ENCODE measurements at places on chromosomes 5 and 9.

DNA sequence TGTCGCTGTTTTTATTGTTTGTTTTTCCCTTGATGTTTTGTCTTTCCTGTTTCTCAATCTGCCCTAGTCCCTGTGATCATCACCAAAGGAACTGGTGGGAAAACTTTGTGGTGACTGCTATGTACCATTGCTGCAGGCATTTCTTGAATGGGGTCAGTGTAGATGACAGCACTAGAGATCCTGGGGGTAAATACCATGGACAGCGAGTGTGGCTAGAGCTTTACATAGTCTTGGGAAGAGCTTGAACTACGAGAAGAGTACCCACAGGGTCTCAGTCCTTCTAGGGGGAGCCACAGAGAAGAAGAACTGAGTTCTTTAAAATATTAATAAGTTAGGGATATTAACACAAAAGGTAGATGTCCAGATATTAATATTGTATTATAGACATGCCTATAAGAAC is 138.8 kb downstream of the PAM start:
- no peak for DNase-seq

- no peak for DNase-seq
These were observed 1709.6 kb upstream of the WWC1 start for GRCh38 chr5:166581826-166582225.

DNA sequence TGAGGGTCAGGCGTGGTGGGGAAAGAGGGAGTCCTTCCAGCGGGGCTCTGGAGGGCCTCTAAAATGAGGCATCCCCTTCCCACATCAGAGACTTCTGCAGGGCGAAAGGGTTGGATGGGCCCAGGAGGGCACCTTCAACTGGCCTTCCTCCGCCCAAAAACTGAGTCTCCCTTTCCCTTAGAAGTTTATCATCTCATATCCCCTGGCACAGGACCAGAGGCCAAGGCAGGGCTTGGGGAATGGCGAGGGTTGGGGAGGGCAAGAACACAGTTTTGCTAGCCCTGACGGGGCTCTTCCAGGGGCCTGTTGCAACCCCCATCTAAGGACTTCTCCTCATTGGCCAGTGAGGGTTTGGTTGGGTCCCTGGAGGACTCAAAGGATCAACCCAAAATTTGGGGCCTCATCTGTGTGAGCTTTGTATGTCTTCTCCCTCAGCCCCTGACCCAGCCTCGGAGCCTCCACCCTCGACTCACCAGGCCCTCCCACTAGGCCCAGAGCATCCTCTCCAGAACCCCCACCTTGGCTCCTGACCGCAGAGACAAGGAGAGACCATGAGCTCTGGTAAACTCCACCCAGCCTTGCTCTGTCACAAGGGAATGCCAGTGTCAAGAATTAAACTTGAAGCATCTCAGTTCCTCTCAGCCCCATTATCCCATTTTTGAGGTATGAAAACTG is 24.1 kb downstream of the AQP7 start:
- DNase-seq: no peak

GRCh38 chr9:80968611-80969010 is 720.7 kb downstream of the TLE1 start:
- DNase-seq: no peak

DNA sequence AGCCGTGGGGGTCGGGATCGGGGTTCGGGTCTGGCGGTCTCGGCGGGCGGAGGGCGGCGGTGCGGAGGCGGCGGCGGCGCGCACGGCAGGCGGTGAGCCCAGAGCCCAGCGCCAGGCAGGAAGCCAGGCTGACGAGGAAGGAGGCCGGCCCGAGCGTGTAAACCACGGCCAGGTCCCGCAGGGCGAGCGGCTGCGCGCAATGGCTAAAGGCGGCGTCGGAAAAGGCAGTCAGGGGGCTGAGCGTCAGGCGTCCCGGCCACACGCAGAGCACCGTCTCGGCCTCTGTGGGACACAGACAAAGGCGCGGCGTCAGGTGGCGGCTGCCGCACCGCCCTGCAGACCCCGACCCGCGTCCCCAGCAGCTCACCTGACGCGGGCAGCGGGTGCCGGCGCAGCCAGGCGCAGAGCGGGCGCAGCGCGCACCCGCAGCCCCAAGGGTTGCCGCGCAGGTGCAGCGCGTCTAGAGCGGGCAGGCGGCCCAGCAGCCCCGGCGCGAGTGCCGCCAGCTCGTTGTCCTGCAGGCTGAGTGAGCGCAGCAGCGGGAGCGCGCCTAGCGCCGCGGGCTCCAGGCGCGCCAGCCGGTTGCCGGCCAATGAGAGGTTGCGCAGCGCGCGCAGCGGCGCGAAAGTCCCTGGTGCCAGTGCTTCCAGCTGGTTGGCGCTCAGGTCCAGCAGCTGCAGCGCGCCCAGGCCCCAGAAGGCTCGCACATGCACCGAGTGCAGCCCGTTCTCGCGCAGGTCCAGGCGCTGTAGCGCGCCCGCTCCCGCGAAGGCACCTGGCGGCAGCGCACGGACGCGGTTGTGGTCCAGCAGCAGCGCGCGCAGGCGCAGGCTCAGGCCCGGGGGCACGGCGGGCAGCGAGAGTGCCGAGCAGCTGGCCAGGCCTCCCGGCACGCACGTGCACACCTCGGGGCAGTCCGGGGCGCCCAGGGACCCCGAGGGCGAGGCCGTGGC is 671 bp downstream of the LRRC26 start:
- peak; percentile 58 for DNase-seq

- no peak for DNase-seq
These were observed 16.9 kb upstream of the COL5A1 start for GRCh38 chr9:134624621-134625181.

DNA sequence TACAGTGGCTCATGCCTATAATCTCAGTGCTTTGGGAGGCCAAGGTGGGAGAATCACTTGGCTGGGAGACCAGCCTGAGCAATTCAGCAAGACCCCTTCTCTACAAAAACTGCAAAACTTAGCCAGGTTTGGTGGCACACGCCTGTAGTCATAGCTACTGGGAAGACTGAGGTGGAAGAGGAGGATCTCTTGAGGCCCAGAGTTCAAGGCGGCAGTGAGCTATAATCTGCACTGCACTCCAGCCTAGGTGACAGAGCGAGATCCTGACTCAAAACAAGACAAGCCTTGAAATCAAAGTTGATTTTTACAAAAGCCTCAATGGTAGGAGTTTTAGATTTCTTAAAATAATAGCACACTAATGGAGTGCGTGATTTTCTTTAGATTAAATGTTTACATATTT is 14.6 kb downstream of the UBE2D2 start:
- no peak for DNase-seq

GRCh38 chr5:124895236-124895635 is 148.8 kb upstream of the ZNF608 start:
- no peak for DNase-seq

- no peak for DNase-seq
These were observed 66.8 kb downstream of the BOD1 start for GRCh38 chr5:173549644-173550043.

DNA sequence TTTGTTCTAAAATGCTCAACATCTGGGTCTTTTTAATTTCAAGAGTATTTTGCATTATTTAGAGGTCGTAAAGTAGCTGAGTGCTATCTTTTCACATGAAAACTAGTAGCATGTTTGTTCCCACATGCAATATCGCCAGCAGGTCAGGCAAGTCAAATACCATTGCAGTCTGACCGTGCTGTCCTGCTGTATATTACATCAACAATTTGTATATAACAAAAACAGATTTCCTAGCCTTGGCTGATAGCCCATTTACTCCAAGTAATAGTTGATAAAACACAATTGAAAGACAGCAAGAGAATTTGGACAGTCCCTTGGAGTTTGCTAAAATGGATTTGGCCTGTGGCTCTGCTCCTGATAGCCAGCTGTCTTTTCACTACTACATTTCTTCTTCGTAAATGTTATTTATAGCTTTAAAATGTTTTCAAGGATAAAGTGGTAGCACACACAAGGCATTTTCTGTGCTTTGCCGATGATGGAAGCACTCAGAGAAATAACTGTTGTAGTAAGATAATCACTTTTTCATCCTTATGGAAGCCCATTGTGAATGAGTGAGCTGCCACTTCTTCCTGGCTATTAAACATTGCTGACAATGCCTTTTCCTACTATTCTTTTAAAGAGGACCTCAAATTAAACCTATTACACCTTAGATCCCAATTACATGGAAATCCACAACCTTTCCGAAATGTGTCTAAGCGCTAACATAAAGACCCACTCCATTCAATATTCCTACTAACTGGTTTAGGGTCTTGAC is 992.1 kb downstream of the MAT2B start:
- no peak for DNase-seq

GRCh38 chr9:94882966-94883641 is 156.6 kb downstream of the AOPEP start:
- peak; percentile 42 for DNase-seq

DNA sequence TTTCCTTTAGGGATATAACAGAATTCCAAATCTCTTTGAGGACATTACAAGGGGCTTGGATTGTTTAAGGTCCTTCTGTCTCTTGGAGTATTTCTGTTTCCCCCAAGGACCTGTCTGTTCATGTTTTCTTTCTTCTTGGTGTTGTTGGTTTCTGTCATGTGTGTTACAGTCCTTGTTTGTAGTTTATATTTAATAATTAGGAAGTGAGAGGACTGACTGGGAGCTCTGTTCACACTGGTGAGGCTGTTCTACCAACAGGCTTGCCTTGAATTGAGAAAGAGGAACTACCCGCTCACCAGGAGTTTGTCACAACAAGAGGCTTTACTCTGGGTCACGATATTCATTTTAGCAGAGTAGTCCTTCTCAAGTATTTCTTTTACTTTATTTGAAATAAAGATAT is 119.2 kb upstream of the SV2C start:
- DNase-seq: no peak

DNA sequence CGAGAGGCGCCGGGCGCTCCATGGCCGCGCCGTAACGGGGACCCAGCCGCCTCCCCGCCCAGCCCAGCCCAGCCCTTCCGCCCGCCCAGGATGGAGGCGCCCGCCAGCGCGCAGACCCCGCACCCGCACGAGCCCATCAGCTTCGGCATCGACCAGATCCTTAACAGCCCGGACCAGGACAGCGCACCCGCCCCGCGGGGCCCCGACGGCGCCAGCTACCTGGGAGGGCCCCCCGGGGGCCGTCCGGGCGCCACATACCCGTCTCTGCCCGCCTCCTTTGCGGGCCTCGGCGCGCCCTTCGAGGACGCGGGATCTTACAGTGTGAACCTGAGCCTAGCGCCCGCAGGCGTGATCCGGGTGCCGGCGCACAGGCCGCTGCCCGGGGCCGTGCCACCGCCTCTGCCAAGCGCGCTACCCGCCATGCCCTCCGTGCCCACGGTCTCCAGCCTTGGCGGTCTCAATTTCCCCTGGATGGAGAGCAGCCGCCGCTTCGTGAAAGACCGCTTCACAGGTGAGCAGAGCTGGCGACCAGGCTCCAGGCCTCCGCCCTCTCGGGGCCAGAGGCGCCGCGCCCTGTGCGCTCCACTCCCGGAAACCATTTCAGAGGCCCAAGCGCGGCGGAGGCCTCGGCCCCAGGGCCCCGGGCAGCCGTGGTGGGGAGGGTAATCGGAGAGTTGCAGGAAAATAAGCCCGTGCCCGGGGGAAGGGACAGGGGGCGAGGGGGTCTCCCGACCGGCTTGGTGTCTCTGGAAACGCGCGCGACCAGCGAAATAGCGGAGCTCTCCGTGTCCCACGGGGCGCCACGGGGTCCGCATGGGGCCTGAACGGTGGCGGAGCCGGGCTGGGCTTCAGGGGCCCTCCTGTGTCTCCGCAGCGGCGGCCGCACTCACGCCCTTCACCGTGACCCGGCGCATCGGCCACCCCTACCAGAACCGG is 496 bp downstream of the TLX3 start:
- DNase-seq: no peak

- no peak for DNase-seq
These were observed 19.4 kb upstream of the FBXO38 start for GRCh38 chr5:148364343-148364742.

DNA sequence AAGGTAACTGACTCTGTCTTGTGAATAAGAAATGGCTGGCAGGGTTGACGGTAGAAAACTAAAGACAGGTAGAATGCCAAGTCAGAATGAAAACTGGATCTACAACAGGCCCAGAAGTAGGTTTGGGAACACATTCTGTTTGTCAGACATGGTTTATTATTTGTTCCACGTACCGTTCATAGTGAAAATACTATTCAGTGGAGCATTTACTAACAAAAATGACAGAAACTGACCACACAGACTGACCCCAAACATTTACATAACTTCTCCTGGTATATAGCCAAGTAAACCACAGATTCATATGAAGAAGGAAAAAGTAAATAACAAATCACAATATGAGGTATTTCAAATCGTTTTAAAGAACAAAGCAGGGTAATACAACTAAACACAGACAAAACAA is 73.7 kb downstream of the SLC38A9 start:
- no peak for DNase-seq

DNA sequence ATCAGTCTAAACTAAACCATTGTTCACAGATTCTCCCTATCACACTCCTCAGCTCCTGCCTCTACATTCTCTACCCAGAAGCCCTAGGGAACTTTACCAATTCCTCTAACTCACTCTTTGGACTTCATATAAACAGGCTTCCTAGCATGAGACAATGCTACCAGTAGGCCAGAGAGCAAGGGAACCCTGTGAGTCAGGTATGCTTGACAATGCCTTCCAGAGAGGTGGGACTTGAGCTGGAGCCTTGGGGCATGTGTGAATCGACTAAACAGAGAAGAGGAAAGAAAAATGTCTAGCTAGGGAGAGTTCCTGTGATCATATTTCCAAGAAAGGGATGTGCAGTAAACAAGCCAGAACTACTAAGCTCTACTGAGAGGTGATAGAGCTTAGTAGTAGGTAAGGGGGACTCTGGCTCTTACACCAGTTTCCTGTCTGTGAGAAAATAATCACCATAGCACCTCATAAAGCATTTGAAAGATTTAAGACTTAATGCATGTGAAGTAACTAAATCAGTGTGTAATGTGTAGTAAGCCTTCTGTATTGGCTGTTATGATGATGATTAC is 6.4 kb upstream of the RFK start:
- no peak for DNase-seq

GRCh38 chr9:13734601-13735000 is 455.1 kb upstream of the MPDZ start:
- no peak for DNase-seq

DNA sequence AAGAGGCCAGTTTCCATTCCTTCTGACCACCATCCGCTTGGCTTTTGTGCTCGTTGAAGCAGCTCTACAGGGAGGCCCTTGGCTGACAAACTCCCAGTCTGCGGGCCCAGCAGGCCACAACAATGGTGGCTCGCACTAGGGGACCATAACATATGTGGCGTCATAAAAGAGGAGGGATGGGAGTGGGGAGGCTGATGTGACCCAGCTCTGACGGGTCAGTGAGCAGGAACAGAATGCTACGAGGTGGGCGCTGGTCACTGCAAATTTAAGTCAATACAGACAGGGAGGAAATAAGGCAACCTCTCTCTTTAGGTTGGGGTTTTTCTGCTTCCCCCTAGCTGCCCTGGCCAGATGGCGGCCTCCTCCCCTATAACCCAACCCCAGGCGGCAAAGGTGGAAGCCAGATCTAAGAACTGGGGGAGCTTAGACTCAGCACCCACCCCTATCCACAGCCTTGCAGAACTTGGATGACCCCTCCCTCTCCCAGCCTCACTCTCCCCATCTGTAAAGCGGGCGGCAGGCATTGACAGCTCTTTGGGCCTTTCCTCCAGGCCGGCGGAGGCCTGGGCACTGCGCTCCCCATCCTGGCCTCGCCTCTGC is 778 bp downstream of the FRRS1L start:
- DNase-seq: no peak
